Mammary epithelial cell (primary cell): ENCODE measurements at places on chromosomes 3 and 15.

- DNase-seq: peak; percentile 95
Observed at GRCh38 chr3:179347345-179348194, at the start of gene MFN1. Gene MFN1 (plus strand): TSS chr3:179347709. CDS start chr3:179348852, 1,143 bp downstream.

- no peak for DNase-seq
Observed at GRCh38 chr3:149538371-149538770, 63.9 kb downstream of the TM4SF4 start.

DNA sequence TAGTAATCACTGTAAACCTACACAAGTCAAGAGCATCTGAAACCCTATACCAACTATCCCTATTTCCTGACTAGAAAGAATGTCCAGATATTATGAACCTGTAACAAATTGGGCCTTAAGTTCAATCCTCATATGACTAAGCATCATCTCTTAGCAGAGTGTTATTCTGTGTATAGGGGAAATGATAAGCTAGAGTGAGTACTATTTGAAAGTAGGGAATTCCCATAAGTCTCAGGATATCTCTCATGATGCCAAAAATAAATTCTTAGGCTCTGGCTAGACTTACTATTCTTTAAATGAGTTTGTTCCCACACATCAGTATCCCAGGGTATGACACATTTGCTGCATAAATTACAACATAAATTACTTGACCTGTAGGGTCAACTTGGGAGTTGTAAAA, 15.3 kb downstream of the MRPL47 start:
- no peak for DNase-seq

DNA sequence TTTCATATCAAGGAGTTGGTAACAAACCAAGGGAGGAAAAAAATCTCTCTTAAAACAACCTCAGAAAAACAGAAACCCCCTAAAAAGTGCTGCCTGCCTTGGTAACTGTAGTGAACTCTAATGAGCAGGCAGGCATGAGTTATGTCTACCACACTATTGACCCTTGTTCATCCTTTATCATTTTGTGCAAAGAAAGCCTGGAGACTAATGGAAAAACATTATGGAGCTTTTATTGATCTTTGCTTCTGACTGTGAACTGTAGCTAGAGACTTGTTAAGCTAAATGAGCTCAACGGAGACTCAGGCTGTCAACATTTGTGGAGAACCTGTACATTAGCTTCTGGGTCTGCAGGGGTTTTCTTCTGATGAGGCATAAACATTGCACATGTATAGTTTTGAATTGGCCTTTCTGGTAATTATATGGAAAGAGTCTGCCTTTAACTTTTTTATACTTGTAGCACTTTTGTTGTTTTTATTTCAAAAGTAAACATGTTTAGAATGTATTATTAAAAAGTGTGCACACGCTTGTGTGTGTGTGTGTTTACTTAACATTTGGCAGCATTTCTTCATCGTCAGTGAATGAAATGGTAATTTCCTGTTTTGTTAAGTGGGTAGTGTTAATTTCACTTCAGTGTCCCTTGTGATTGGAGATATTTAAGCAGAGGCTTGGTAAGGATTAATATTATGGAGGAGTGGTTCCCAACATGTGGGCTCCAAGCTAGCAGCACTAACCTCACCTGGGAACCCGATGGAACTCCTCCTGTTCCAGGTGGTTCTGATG, 15.9 kb upstream of the SPTSSB start:
- DNase-seq: no peak

DNA sequence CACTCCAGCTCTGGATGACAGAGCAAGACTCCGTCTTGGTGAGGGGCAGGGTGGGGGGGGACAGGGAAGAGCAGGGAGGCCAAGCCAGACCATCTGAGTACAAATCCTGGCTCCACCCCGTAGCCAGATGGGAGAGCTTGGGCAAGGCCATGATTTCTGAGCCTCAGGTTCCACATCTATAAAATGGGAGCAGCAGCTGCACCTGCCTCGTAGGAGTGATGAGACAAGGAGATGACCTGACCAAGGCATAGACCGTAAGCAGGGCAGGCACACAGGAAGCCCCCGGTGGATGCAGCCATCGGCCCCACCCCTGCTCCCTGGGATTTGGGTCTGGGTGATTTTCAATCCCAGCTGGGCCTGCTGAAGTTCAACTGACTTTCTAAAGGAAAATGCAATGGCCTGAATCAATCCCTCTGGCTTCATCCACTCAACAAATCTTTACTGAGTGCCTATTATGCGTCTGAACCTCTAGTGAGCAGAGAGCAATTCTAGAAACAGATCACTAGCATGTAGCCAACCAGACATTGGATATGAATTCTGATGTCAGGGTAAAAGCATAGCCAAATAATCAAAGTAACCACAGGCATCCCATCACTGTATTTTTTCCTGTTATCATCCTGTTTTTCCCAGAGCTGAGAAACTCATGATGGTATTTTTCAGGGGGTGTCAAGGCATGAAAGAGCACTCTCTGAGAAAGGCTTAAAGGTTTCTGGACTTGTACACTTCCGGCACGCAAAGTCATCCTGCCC, 141.2 kb downstream of the NUP210 start:
- no peak for DNase-seq

GRCh38 chr3:122559906-122560305, 4.2 kb downstream of the PARP9 start:
- no peak for DNase-seq

GRCh38 chr15:96066126-96066525, 264.4 kb upstream of the NR2F2 start:
- no peak for DNase-seq

- DNase-seq: peak; percentile 26
Observed at GRCh38 chr3:45760878-45761711, 35.2 kb downstream of the SLC6A20 start.

GRCh38 chr3:147758771-147759170, 349.6 kb downstream of the ZIC1 start:
- DNase-seq: no peak
